ENCODE measurements at places on chromosomes 6 and 20.

GRCh38 chr6:167122041-167122826, 662 bp upstream of the CCR6 start:
- DNase-seq: no peak

DNA sequence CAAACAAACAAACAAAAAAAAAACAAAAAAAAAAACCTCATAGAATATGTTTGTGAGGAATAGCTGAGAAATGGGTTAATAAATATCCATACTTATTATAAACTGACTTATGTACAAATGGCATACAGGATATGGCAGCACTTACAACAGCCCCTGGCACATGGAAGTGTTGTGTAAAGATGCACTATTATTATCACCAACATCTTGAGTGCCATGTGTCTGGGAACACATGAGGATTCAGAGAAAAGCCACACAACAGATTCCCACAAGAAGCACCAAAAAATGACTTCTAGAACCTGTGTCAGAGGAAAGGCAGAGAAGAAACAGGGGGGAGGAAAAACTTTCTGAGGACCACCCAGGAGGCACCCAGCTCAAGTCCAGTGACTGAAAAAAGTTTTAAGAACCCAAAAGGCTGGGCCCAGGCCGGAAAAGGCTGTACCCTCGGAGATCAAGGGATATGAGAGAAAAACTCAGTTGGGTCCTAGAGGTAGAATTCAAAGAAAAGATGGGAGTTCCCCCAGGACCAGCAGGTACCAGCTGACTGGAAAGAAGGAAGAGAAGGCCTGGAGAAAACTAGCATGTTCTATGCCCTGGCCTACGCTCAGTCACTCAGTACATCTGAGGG, 9.4 kb upstream of the TAF8 start:
- DNase-seq: no peak

DNA sequence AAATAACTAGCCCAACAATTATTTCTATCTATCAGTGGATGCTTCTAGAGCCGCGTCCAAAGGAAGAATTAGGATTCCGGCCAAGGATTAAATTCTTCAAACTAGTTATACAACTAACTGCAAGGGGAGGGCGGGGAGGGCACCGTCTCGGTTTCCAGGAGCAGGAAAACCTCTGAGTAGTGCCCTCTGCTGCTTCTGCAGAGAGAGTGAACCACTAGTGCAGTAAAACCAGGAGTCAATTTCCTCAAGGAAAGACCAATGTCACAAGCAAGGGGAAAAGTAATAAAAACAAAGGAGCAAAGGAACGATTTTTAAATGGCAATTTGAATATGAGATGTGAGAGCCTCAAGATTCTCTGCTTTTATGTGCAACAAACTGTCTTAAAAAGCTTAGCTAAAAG, 16.5 kb upstream of the UBE2J1 start:
- DNase-seq: no peak

DNA sequence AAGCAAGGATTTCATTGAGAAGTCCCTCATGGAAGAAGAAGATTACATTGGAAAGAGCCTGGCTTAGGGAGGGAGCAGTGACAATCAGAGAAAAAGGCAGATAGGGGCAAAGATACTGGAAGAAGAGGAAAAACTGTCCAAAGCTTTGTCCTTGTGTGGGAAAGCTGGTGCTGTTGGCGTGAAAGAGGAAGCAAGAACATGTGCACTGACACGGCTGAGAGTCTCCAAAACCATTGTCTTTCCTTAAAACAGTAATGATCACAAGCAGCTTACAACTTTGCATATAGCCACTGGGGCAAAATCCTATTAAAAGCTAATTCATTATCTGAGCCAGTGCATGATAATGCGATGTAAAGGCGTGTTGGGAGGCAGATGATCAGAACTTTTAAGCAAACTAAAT, 85.1 kb upstream of the ESR1 start:
- DNase-seq: no peak

- DNase-seq: no peak
Measured at GRCh38 chr6:148780918-148781436, 34.1 kb downstream of the UST start.

- DNase-seq: no peak
Measured at GRCh38 chr6:83872386-83873118, 13.1 kb downstream of the CYB5R4 start.

- DNase-seq: no peak
Measured at GRCh38 chr6:5506149-5506548, 244.8 kb downstream of the FARS2 start.

DNA sequence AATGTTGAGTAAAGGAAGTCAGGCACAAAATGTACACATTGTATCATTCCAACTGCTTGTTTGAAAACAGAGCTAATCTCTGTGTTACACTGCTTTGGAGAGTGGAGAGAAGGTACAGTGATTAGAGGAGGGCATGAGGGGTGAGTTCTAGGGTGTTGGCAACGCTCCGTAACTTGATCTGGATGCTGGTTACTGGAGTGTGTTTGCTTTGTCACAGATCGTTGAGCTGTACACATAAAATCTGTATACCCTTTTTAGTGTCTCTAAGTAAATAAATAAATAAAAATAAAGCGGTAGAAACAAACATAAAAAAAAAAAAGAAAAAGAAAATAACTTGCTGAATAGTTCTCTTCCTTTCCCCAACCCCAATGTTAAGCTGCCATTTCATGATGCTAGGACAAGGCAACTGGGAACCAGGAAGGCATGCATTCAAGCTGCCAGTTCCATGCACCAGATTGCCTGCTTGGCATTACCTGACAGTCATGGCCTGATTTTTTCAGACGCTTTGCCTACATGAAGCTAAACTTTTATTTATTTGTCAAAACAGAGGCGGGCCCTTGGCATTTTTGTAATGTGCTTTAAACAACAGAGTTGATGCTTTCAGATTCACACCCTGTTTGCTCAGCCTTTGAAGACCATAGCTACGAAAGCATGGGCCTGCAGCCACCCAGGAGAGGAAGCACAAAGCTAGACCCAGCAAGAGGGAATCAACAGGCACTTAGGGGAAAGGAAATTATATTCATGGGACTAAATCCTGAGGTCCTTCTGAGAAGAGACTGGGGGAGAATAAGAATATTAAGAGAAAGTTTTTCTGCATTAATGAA, 21.2 kb downstream of the TNFRSF21 start:
- no peak for DNase-seq

- DNase-seq: no peak
Measured at GRCh38 chr6:36226438-36227047, 30.0 kb downstream of the BRPF3 start.

DNA sequence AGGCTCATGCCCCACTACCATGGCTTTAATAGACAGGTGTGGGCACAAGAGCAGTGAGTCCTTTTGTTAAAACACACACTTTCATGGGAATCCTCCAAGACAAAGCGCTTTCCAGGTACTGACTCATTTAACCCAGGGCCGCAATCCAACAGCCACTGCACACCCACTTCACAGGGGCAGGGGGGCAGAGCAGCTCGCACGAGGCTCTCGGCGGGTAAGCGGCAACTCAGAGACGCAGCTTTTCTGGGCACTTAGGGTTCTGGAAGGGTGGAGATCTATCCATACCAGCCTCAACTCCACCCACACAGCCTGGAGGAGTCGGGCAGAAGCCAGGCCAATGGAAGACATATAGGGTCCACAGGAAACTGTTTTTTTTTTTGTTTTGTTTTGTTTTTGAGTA, 28.6 kb downstream of the PSMG4 start:
- DNase-seq: no peak
